ENCODE measurements at places on chromosomes 11 and 22.
A peak's percentile ranks its signal among the peaks of the same experiment; 100 is the strongest.

DNA sequence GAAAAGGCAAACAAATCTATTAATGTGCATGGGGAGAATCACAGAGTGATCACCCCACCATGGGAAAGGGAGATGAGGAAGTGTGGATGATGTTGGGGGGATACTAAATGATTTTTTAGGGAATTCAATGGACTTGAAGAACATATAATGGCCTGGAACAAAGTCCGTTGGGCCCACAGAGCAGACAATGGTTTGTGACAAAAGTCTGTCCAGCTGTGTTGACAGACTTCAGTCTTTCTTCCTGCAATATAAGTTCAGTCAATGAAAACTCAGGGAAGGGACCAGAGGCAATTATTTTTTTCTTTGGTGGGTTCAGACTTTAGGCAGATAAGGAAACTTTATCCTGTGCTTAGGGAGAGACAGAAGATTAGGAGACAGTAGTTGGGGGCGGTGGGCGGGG lies 18.0 kb upstream of the HORMAD2 start:
- DNase-seq = no peak

GRCh38 chr22:41273128-41273527 lies 12.9 kb downstream of the RANGAP1 start:
- DNase-seq = no peak

GRCh38 chr11:38791346-38791961 lies 2193.4 kb upstream of the RAG2 start:
- DNase-seq = no peak

GRCh38 chr22:28938286-28938833 lies 55.0 kb downstream of the ZNRF3 start:
- DNase-seq = no peak

DNA sequence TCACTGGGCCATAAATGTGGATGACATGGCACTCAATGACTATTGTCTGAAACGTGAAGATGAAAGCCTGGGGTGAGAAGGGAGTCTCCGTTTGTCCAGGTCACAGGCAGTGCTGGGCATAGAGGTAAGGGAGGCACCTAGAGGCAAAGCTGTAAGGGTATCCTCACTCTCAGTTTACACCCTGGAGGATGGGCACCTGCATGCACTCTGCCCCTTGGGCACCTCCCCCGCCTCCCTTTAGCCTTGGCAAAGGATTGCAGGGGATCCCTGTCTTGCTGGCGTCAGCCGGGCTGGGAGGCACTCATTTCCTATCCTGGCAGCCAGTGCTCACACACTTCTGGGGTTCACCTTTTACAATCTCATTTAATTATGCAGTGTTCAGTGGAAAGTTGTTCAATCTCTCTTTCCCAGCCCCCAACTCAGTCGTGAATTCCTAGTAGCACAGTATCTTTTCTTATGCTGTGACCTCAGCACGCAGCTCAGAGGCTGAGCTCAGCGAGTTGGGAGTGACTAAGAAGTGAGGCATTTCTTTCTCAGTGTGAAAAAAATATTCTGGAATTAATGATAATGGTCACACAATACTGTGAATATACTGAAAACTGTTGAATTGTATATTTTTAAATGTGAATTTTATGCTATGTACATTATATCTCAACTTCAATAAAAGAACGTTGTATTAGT lies 866.6 kb downstream of the BRD1 start:
- DNase-seq = peak; percentile 48

DNA sequence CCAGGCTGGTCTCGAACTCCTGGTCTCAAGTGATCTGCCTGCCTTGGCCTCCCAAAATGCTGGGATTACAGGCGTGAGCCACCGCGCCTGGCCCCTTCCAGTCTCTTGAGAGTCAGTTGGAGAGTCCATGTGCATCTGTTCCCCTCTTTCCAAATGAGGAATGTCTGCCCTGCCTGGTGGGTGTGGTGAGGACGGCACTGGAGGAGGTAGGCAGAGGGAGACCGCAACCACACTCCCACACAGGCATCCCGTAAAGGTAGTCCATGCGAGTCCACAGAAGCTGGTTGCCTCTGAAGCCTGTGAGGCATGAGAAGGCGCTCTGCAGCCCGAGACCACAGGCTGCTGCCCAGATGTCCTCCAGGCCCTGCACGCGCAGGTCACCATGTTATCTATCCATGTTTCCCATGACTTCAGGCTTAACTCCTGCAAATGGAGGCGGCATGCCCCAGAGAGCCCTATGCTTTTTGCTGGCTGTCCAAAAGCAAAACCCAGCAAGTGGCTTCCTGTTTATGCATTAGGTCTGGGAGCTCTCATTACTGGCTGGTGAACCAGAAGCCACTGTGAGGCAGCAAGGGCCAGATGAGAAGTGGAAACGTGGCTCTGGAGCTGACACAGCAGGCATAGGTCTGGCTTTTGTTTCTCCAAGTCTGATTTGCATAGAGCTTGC lies 43.4 kb downstream of the GRIK4 start:
- no peak for DNase-seq

DNA sequence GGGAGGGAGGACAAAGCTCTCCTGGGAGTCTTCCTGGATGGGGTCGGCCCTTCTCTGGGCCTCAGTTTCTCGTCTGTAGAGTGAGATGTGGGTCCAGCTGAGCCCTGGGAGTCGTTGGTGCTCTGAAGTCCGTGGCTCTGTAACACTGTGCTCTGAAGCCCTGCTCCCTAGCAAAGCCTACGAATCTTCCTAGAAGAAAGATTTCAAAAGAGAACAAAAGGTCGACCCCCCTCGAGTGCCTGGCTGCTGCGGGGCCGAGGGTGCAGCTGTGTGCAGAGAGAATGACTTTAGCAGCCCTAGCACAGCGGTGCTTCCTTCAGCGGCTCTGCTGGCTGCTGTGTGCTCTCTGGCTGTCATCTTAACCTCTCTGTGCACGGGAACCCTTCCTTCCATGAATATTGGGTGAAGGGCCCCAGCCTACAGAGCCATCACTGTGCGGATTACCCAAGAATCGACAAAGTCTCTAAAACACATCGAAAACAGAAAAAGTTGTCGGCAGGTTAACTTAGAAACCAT lies 10.7 kb downstream of the ANO1 start:
- no peak for DNase-seq

DNA sequence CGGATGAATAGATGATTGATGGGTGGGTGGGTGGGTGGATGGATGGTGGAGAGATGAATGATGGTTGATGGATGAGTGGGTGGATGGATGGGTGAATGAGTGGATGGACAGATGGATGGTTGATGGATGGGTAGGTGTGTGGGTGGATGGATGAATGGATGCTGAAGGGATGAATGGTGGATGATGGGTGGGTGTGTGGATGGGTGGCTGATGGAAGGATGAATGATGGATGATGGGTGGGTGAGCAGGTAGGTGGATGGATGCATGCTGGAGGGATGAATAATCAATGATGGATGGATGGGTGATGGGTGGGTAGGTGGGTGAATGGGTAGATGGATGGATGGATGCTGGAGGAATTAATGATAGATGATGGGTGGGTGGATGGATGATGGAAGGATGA lies 40.5 kb downstream of the ANO1 start:
- DNase-seq = no peak

Data from sciatic nerve (tissue), 2 donors.